HCT116 (cell line): ENCODE measurements at places on chromosomes 5 and 9. TPM values are rescaled to one million over a fixed set of nuclear protein-coding genes. Genes with fewer than 3 reads are reported as not detected.

NSG2 gene
- not detected for total RNA-seq

WNT8A gene
- total RNA-seq: not detected

FUT7 gene
- not detected for total RNA-seq

LTC4S gene
- total RNA-seq: 5.0 TPM

DNA sequence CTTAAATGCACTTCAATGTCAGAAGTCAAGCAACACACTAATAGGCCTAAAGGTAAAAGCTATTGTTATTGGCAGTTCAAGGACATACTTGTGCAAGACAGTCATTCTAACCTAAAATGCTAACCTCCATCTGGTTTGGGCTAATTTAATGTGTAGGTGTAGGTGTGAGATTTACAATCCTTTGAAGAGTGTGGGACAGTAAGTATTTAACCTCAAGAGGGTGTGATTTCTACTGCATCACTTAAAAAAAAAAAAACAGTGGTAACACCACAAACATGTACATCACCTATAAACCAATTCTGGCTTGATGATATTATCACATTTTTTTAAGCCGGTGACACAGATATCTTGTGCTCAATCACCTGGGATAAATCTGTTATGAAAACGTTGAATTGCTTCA is 127.5 kb upstream of the MEF2C start:
- no peak for DNase-seq

DNA sequence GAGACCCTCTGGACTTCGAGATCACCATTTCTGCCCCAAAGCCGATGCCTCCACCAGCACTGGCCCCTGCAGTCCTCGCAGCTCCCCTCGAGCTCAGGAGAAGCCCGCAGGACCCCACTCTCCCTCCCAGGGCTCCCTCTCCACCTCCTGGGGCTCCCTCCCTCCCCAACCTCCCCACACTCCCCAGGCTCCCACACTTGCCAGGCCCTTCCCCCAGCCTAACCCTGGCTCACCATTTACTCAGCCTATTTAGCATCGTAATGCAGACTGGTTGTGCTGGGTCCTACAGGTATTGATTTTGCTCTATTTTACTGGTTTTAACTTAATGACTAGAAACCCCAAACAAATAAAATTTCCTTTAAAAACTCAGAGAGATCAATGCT is 23.7 kb upstream of the TMEM250 start:
- no peak for DNase-seq

DNA sequence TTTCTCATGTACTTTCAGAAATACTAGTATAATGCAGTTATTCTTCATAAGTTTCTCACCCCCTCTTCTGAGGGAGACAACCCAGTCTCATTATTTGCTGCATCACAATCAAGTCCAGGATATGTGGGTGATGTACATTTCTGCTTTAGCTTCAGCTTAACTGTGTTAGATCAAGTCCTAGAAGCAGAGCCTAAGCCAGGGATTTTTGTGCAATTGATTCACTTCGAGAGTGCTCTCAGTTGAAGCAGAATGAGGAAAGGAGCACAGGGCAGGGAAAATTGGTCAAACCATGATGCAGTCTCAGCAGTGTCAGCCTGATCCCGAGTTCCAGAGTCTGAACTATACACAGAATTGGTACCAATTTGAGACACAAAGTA is 15.1 kb downstream of the HNRNPK start:
- no peak for DNase-seq

GRCh38 chr5:16784843-16785791 is 151.0 kb downstream of the MYO10 start:
- no peak for DNase-seq

- no peak for DNase-seq
Observed at GRCh38 chr9:33350310-33350709, 52.1 kb downstream of the AQP7 start.

GRCh38 chr9:22447618-22448305 is 1.1 kb downstream of the DMRTA1 start:
- DNase-seq: no peak
